Activated CD8-positive, alpha-beta memory T cell treated with anti-CD3 and anti-CD28 coated beads, Interleukin-2, amount 50 U/mL, for 48 hours (primary cell): ENCODE measurements at places on chromosomes 1 and 21.
A peak's percentile ranks its signal among the peaks of the same experiment; 100 is the strongest.

DNA sequence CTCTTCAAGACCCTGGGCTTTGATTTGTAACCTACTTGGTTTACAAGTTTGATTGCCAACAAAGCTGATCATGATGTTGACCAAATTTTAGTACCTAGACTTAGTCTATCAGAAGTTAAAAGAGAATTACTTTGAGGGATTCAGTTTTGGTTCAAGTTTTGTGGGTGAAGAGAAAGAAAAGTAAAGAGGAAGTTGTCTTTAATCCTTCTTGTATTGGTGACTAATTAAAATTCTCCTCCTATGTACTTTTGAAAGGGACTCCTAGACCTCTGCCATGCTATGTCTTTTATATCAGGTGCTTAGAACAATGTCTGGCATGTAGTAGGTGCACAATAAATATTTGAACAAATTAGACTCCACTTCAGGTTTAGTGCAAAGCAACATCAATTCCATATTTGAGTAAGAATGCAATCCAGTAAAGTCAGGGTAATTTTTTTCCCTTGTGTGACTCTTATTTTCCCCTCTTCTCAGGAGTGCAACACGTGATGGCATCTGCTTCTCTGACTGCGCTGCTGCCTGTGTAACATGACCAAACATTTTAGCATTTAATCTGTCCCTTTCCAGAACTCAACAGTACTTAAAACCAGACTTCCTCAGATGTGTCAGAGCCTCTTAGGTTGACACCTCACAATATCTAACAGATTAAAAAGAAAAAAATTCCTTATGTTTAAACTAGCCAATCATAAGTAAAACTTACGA is 41.1 kb upstream of the KCNQ4 start:
- DNase-seq = no peak

DNA sequence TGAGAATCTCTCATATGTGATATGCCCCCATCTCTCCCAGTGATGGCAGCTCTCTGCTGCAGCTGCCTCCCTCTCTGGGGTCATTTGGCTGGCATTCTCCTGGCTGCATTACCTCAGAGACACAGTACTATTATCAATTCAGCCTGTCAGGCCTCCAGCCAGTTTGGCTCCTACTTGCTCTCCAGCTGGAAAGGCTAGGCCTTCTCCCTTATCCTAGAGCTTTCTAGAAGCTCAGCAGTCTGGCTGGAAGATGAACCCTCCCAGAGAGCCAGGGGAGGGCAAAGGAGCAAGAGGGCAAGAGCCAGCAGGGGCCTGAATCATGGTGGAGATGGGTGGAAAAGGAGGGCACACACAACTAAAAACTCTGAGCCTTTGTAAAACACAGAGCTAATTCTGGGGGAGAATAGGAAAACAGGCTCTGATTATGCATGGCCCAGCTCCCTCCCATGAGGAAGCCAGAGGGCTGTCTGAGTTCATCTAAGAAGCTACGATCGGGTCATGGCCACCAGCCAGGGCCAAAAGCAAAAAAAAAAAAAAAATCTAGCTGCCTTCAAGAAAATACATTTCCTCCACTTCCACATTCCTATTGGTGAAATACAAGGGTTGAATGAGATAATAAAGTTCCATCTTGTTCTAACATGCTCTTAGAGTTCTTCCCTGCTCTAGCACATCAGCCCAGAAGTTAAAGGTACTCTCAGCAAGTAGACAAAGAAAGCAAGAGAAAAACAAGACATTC is 8.8 kb downstream of the LAMB3 start:
- no peak for DNase-seq

DNA sequence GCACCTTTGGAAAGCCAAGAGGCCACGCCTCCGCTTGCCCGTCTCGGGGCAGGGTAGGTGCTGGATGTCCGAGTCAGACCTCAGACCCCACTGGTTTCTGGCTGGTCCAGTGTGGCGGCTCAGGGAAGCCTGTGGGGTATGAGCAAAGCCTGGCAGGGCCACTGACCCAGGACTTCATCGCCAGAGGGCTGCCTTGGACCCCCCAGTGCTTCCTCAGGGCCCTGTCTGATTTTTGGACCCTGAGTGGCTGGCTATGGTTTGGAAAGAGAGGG is 20.4 kb downstream of the LHX4 start:
- no peak for DNase-seq

DNA sequence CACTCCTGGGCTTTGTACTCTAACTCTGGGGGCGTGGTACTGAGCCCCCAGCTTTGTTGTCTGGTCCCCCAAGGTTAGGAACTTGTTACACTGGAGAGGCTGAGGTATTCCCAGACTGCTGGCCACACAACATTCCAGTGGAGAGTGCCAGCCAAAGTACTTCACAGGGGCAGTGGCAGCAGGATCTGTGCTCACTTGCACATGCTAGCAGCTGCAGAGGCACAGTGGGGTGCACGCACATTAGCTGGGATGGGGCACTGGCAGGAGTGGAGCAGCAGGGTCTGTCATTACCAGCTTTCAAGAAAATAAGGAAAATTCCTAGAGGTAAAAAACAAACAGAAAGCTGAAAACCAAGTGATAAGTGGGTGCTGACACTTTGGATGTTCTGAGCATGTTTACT is 31.0 kb downstream of the ZNF691 start:
- no peak for DNase-seq

GRCh38 chr1:207868251-207868773 is 42.6 kb downstream of the CD34 start:
- DNase-seq = peak; percentile 59

DNA sequence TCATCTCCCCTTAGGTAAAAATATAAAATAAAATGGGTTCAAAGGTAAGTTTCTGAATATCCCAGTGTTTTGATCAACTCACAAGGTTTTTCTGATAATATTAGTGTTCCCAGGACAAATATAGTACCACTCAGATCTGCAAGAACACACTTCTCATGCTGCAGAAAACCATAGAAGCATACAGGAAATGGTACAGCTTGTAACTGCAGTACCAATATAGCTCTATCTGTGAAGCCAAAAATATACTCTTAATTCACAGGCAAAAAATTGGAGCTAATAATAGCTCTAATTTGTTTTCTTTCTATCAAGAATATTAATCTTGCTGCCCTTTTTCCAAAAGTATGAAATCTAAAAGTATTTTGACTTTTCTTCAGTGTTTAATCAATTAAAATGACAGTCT is 13.2 kb downstream of the VPS45 start:
- no peak for DNase-seq

DNA sequence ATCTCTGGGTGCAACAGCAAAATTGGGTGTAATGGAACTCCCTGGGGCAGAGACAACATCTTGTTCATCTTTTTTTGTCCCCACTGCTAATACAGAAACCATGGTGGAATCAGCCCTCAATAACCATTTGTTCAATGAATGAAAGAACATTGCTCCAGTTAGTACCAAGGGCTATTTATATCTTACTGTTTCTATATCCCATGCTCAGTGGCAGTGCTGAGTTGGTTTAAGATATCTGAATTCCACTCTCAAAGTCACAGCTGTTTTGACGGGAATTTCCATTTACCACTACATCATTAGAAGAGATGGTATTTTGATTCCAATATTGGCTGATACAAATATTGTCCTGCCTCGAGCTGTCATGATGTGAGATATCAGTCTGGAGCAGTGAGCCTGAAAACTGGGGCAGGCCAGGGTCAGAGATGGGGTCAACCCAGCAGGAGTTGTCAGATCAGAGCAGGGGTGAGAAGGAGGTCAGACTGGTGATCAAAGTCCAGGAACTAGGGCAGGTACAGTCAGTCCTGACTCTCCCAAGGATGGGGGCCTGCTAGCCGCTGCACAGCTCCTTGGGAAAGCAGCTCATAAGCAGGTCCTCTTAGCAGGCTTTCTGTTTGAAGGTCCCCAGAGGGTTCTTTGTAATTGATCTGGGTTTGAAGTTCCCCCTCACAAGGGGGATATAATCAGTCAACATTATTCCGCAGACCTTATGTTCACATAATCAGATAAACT is 5.8 kb upstream of the PHC2 start:
- DNase-seq = no peak

DNA sequence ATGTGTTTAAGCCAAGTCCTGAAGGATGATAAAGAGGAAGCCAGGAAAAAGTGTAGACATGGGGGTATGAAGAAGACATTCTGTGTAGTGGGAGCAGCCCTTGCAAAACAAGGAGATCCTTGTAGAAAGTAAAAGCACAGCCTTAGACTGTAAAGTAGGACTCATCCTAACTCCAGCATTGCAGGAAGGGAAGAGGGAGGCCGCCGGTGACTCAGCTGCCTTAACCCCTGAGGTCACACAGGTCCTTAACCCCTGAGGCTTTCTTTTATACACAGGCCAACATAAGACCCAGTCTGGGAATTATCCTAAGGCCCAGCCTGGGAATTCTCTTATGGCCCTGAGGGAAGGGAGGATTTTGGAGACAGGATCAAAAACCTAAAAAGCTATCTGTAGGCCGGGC is 18.0 kb downstream of the PGM1 start:
- DNase-seq = no peak

- no peak for DNase-seq
These were observed 47.1 kb upstream of the IRF2BP2 start for GRCh38 chr1:234656944-234657654.

DNA sequence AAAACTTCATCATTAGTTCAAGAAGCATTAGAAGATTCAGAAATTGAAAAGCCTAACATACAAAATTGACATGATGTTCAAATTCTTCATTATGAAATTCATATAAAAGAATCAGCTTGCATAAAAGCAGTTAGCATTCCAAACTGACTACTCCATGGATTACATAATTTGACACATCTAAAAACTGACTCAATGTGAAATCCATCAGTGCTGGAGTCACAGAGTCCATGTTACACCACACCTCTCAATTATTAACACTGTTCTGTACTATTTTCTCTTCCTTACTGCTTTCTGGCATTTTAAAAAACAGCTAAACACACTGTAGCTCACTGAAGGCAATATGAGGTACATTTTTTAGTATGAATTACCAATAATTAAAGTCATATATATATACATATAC is 28.0 kb downstream of the ARHGAP29 start:
- no peak for DNase-seq
